CD8-positive, alpha-beta memory T cell (primary cell): ENCODE measurements at places on chromosomes 1 and 21. TPM values are rescaled to one million over a fixed set of nuclear protein-coding genes. Genes with fewer than 3 reads are reported as not detected.

LCA5L gene
- 0.13 TPM for total RNA-seq

ZCCHC17 gene
- 30.8 TPM for total RNA-seq

CAMK1G gene
- not detected for total RNA-seq

RAB7B gene
- 0.48 TPM for total RNA-seq

COL9A2 gene
- 4.4 TPM for total RNA-seq

FAM151A gene
- total RNA-seq = not detected

TEDDM1 gene
- not detected for total RNA-seq

DPT gene
- total RNA-seq = not detected

SMPDL3B gene
- 0.27 TPM for total RNA-seq

C4BPB gene
- 0.51 TPM for total RNA-seq

FCRLA gene
- not detected for total RNA-seq

DR1 gene
- 108 TPM for total RNA-seq

HCRTR1 gene
- total RNA-seq = not detected

DNA sequence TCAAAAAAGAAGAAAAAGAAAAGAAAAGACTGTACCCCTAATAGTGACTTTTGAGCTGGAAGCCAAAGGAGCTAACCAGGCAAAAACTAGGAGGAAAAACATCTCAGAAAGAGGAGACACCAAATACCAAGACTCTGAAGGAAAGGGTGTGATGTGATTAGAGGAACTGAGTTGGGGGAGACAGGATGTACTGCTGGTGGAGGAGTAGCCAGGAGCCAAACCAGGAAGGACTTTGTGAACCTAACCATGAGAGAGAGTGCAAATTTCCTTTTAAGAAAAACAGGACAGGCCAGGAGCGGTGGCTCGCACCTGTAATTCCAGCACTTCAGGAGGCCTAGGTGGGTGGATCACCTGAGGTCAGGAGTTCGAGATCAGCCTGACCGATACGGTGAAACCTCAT is 4.1 kb upstream of the RBP7 start:
- DNase-seq = no peak

- DNase-seq = peak; percentile 8
These were observed 41.0 kb upstream of the HAO2 start for GRCh38 chr1:119327450-119328155.

GRCh38 chr1:41718497-41718896 is 200.2 kb downstream of the HIVEP3 start:
- no peak for DNase-seq

- no peak for DNase-seq
These were observed 31.6 kb downstream of the TEX35 start for GRCh38 chr1:178544531-178544930.

DNA sequence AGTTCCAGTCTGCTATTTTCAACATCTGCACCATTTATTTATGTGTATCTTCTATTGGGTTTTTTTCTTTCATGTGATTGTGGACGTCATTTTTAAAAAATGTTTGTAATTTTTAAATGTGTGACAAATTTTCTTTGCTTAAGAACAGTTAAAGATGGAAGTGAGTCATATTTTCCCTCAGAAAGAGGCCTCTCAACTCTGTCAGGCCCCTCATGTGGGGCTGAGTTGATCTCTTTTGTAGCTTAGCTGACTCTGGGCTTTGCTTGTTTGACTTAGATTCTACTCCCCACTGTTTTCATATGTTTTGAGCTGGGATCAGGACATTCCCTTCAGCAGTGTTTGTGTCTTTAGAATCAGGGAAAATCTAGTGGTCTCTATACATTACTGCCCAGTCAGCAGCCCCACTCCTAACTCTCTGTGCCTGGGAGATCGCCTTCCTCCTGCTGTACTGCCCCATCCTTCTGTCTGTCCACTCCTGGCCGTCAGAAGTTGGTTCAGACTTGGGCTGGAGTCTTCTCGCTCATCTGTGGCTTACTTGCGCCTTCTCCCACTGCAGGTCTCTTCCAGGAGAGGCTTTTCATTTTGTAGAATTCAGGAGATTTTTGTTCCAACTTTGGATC is 137.4 kb downstream of the DYRK1A start:
- no peak for DNase-seq

DNA sequence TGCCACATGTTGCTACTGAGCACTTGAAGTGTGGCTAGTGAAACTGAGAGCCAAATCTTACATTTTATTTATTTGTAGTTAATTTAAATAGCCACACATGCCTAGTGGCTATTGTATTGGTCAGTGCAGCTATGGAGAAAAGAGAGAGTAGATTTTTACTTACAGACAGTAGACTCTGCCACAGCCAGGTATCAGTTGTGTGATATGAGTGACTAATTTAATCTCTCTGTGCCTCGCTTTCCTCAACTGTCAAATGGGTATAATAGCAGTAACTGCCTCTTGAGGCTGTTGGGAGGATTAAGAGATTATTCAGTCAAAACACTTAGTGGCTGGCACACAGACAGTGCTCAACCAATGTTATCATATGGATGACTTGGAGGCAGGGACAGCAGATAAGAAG is 49.0 kb downstream of the UBE2T start:
- DNase-seq = no peak

DNA sequence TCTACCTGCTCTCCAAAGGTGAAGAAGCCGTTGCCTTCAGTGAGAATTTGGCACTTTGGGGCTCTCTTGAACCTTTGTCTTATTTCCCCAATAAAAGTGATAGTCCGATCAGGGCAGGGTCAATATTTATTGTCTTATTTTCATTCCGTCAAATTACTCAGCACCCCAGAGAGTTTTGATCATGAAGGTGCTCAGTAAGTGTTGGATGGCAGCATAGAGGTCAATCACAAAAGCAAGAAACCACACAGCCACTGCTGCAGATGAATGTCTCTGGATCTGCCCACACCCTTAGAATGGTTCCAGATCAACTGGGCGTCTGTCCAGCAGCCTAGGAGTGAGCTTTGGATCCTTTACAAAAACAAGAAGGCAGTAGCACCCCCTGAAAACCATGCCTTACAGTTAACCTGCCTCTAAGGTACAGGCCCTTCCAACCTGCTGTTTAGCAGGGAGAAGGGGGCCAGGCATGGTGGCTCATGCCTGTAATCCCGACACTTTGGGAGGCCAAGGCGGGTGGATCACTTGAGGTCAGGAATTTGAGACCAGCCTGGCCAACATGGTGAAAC is 97.3 kb downstream of the PSMG1 start:
- no peak for DNase-seq

DNA sequence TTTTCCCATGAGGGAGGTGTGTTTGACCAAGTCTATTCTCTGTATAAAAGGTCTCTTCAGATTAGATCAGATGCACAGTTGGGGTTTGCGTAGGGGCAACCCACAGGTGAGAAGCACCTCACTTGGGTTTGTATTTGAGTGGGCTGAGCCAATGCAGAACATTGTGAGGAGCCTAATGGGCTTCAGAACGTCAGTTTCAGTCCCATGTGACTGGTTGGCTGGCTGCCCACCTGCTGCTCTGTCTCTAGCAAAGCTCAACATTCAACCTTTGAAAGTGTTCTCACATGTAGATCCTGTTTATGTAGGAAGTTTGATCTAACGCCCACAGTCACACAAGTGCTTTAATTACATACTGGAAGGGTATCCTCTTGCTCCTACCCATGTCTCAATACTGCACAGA is 105.5 kb downstream of the FASLG start:
- DNase-seq = peak; percentile 52

- no peak for DNase-seq
These were observed 291.0 kb downstream of the PRDM2 start for GRCh38 chr1:13990939-13991338.

GRCh38 chr1:153617663-153618062 is 1.5 kb upstream of the S100A14 start:
- DNase-seq = peak; percentile 61

- DNase-seq = no peak
These were observed 41.8 kb downstream of the ZNF281 start for GRCh38 chr1:200367841-200368534.

DNA sequence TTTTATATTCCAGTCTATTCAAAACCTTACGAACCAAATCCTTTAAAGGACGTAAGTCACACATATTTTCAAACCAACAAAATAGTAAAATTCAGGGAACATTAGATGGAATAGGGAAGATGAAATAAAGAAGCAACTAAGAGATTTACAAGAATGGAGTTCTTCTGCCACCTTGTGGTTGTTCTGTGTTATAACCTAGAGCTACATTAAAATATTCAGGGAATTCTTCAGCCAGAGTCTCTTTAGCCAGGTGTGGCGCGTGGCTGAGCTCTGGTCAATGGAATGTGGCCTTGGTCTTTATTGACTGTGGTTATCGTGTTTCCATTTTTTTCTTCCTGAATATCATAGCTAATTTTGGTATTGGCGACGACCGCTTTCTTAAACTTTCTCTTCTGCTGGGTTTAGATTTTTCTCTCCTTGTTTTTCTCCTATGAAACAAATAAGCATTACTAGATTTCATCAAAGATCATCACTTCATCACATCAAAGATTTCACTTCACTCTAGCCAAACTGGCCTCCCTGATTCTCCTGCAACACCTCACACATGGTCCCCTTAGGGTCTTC is 221.3 kb downstream of the MRPL39 start:
- peak; percentile 17 for DNase-seq

GRCh38 chr1:167333124-167333523 is 112.4 kb downstream of the POU2F1 start:
- no peak for DNase-seq

DNA sequence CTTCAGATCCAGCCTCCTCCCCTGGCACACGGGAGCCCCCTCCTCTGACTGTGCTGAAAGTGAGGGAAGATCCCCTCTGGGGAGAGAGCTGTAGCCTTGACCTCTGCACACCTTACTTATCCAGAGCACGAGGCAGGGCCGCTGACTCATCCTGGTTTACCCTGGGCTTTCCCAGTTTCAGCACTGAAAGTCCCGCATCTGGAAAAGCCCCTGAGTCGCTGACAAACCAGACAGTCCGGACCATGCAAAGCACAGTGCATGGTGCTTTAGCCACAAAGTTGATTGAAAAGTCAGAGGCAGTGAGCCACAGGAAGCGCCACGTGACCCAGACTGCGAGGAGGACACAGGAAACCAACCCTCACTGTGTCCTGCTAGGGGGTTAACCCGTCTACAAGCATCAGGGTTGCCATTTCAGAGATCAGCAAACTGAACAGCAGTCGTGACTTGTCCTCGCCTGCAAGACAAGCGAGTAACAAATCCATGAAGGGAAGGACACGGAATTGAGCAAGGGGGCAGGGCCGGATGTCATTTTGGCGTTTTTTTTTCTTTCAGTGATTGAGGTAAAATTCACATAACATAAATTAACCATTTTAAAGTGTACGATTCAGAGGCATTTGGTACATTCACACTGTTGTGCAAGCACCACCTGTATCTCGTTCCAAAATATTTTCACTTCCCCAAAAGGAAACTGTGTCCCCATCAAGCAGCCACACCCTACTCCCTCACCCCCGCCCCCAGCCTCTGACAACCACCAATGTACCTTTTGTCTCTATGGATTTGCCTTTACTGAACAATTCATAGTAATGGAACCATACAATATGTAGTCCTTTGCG is 19.9 kb upstream of the IFNGR2 start:
- peak; percentile 47 for DNase-seq

GRCh38 chr1:108732398-108732797 is 14.1 kb upstream of the STXBP3 start:
- no peak for DNase-seq

- DNase-seq = no peak
These were observed 145.1 kb downstream of the NPHP4 start for GRCh38 chr1:5847013-5847659.

DNA sequence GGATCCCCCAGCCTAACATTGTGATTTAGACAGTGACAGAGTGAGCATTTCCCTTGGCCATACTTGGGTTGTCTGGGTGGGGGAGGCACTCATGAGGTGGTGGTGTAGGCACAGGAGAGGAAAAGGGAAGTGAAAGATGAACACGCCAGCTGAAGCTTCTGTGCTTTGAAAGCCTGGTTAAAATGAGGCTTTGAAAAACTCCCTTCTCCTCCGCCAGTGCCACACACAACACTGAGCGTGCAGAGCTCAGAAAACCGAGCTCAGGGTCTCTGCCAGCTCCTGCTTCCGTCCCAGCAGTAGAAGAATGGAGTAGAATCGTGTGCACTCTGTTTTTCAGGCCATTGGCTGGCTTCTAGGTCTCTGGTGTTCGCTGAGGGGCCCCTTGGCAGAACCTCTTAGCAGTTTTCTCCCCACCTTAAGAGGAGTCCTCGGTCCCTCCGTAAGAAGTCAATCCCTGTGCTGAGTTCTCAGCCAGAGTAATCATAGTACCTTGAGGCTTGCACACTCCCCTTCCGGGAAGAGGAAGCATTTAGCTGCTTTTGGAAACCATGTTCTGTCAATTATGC is 12.9 kb downstream of the PLEKHM2 start:
- no peak for DNase-seq

DNA sequence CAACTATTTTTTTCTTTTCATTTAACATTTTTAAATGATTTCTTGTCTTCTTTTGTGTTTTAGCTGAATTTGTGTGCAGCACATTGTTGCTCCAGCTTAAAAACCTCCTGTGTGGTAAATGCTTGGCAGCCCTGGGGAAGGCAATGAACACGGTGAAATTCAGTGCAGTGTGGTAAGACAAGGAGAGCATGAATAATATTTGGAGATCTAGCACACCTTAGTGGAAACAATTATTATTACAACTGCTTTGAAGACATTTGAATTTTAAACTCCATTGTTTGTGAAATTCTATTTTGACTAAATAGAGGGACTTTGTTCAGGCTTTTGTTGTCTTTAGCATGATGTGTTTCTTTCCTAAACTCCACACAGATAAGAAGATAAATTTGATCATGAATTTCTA is 242.6 kb upstream of the CXADR start:
- DNase-seq = no peak

GRCh38 chr1:96416111-96416595 is 305.4 kb upstream of the PTBP2 start:
- DNase-seq = no peak

- DNase-seq = peak; percentile 46
These were observed 926 bp upstream of the ATP1B1 start for GRCh38 chr1:169105434-169106094.

GRCh38 chr1:63906047-63906704 is 132.4 kb downstream of the ROR1 start:
- no peak for DNase-seq

GRCh38 chr1:44275991-44276405 is 62.7 kb downstream of the DMAP1 start:
- no peak for DNase-seq

DNA sequence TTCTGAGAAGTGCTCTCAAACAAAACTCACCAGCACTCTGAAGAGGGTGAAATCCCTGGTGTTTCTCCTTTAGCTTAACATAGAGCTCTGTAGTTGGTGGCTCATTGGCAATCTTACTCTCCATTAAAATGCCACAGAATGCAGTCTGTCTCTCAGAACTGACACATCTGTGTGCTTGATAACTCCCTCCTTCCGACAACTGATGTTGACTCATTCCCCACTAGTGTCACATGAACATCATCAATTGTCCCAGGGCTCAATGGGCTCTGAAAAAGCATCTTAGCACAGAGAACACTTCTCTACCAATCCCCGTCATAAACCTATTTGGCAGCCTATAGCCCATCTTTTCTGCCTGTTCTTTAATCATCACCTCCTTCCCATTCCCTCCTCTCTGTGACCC is 133.2 kb upstream of the ZC3H11B start:
- no peak for DNase-seq

GRCh38 chr1:229056046-229056445 is 214.9 kb upstream of the RAB4A start:
- no peak for DNase-seq

- DNase-seq = no peak
These were observed 57.1 kb upstream of the NHLH2 start for GRCh38 chr1:115898020-115898419.
